ENCODE measurements at places on chromosomes 1 and 21.

DNA sequence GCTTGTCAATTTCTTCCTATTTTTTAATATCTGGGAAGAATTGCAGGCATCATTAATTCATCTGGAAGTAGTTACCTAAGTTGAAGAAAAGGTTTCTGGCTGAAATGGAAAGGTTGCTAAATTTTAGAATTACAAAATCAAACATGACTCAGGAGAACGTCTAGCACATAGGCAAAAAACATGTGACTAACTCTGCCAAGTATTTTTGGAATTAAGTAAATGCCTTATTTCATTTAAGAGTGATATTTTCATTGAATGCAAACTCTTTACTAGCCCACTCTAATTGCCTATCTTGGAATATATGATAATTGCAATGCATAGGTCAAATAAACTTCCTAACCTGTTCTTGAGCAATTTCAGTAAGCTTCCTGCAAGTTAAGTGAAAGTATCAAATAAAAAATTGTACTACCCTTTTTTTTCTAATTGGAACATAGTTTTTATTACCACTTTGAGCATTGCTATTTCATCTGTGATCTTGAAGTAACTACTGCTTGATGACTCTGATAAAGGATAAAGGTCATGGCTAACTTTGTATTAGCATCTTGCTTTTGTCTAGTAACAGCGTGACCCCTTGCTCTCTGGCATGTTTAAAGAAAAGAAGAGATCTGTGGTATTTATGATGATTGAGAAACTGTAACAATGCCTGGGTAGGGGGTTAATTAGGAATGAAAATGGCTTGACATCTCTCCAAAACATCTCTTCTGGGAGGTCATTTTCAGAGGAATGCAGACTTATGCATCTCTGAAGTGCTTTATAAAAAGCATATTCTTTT is 208.3 kb upstream of the NCAM2 start:
- DNase-seq: no peak

DNA sequence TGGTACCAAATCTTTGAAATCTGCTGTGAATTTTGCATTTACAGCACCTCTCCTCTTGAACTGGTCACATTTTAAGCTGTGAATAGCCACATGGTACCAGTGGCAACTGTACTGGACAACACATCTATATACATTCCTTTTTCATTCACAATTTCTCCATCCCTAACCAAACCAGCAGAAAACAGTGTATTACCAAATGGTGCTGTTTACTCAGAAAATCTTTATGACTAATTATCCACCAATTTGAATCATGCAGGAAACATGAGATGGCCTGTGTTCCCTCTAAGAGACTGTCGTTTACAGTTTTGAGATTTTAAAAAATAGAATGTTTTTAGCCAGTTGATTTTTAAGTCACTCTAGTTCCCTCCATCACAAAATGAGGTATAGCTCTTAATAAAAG is 17.6 kb upstream of the CCT8 start:
- no peak for DNase-seq

DNA sequence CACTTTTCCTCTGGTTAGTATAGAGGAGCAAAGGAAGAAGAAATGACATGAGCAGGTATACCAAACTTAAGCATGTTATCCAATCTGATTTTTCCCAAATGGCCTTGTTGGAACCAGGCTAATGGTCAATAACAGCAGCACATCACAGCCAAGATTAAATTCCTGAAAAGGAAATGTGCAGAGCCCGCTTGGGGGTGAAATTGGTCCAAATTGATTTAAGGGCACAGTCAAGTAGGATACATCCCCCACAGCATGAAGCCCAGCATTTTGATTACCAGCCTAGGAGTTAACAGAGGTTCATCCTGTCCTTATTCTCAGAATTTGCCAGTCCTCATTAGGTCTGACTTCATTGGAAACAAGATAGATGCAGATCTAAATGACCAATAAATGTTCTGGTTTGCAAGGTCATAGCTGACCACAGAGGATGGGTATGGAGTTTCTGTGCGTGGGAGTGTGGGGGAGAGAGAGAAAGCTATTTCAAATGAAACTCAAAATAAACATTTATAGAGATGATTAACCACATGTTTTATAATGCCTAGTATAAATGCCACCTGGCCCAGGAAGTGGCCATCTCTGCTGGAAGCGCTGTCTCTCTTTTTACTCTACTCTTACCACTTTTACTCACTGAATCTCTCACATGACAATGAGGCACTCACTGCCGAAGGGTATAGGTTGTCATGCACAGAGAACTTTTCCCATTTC is 38.7 kb downstream of the RGS5 start:
- no peak for DNase-seq

GRCh38 chr21:33238565-33239255 is 9.0 kb downstream of the IFNAR2 start:
- DNase-seq: no peak

DNA sequence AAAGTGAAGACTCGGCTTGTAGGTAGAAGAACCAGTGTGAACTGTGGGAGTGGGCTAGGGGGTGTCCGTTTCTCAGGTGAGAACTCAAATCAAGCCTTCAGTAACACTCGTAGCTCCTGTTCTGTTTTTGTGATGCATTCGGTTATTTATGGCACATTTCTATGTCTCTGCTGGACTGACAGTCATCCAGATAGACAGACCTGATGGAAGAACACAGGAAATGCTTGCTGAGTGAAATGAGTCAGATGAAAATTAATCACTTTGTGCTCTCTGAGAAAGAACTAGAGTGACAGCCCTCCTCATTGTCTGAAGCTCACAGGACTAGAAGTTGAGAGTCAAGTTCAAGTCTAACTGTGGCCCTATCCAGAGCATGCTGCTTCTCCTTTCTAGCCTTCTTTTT is 360.1 kb upstream of the PLXNA2 start:
- no peak for DNase-seq

- no peak for DNase-seq
These were observed 519.3 kb upstream of the CXADR start for GRCh38 chr21:16993416-16994038.

DNA sequence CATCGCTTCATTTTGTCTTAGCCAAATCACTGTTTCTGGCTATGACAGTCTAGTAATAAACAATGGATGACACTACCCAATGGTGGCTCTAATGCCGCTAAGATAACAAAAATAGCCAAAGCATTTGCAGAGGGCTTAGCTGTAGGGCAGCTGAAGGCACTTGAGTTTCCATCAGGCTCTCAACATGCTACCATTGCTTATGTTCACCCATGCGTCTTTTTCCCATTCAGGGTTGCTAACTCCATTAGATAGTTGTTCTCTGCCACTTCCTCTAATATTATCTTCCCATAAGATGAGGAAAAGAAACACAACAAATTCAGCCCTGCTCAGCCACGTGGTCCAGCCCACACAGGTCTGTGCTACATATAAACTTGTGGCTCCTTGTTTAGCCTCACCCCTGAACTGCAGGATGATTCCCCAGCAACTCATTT is 159.6 kb downstream of the TOMM20 start:
- DNase-seq: no peak

DNA sequence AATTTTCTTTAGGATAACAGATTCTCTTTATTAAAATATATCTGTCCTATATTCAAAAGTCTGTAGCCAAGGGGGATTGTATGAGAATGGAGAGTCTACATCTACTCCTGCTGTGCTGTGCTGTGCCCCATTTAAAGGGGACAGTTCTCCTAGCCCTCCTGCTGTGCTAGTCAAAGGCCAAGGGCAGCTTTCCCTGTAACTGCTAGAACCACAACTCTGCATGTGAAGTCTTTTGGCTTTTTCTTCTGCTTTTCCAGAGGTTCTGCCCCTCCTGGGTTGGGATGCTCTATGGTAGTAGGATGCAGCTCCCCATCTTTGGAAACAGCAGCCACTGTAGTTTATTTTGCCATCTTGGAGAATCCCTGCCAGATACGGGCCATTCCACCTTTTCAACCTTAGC is 197.5 kb upstream of the JUN start:
- DNase-seq: no peak

DNA sequence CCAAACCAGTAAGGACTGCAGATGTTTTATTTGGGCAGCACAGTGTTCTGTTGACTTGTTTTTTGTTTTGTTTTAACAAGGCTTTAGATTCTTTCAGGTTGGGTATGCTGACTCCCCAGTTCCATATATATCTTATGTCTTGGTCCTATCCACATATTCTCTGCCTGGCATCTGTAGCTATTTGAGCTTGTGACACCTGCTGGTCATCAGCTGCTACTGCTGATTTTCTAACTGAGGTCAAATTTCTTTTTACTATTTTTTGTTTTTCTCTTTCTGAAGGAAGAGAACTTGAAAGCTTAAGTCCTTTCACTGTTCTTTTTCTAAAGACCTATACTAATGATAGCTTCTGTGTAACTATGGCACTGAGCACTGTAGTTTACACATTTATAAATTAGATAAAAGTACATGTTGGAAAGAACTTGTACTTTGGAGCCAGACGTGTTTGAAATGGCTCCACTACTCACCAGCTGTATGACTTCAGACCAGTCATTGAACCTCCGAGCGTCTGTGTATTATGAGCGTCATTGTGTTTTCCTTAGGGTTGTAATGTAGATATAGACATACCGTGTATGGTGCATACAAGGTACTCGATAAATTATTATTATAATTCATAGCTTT is 109.4 kb downstream of the NRDC start:
- DNase-seq: no peak

- DNase-seq: no peak
These were observed 42.4 kb downstream of the MTARC1 start for GRCh38 chr1:220828950-220829586.

DNA sequence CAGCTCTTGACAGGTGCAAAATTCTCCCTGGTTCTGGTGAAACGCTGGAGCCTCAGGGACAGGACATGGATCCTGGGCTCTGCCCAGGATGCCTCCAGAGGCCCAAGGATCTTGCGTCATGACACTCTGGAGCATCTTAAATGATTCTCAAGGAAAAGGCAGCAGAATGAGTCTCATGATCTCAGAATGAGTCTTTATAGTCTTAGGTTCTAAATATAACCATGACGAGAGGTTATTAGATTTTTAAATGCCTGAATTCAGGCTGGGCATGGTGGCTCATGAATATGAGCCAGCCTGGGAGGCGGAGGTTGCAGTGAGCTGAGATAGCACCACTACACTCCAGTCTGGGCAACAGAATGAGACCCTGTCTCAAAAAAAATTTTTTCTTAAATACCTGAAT is 55.5 kb downstream of the ECE1 start:
- DNase-seq: no peak

Measured in stimulated activated CD8-positive, alpha-beta memory T cell treated with anti-CD3 and anti-CD28 coated beads, Interleukin-4, amount 100 ng/mL, for 1 hour (primary cell).